ENCODE measurements at places on chromosomes 3 and 15. TPM values are rescaled to one million over a fixed set of nuclear protein-coding genes. Genes with fewer than 3 reads are reported as not detected.

Gene CTXN2
- not detected for polyA plus RNA-seq

Gene AGBL1
- polyA plus RNA-seq: 0.06 TPM

Gene HACL1
- 18.2 TPM for polyA plus RNA-seq

Gene PLAAT1
- polyA plus RNA-seq: 3.1 TPM

Gene SKOR1
- polyA plus RNA-seq: 0.43 TPM

Gene GPR156
- polyA plus RNA-seq: 1.6 TPM

Gene CHST2
- polyA plus RNA-seq: 24.4 TPM

Gene ECE2
- polyA plus RNA-seq: not detected

Gene MYO9A
- 39.2 TPM for polyA plus RNA-seq

Gene GPR160
- 45.7 TPM for polyA plus RNA-seq

Gene SH2D7
- polyA plus RNA-seq: 0.80 TPM

Gene TNFAIP8L3
- polyA plus RNA-seq: 2.2 TPM

Gene RPUSD3
- 43.0 TPM for polyA plus RNA-seq

Gene OXTR
- polyA plus RNA-seq: 0.98 TPM

Gene FBLN2
- 25.6 TPM for polyA plus RNA-seq

Gene ANKUB1
- not detected for polyA plus RNA-seq

Gene HES1
- polyA plus RNA-seq: 84.7 TPM

Gene CCDC39
- polyA plus RNA-seq: 3.5 TPM

Gene C3orf49
- polyA plus RNA-seq: 0.42 TPM

Gene SLC28A1
- 6.4 TPM for polyA plus RNA-seq

Gene TRANK1
- polyA plus RNA-seq: 6.8 TPM

Gene MON1A
- 10.0 TPM for polyA plus RNA-seq

Gene IGF2BP2
- polyA plus RNA-seq: 102 TPM

Gene SNUPN
- 30.8 TPM for polyA plus RNA-seq

Gene RARRES1
- 24.0 TPM for polyA plus RNA-seq

Gene TRH
- 0.69 TPM for polyA plus RNA-seq

Gene LINGO1
- polyA plus RNA-seq: 16.1 TPM

Measured in left renal pelvis (tissue), 4 donors.